Neural progenitor cell (in vitro differentiated cells): ENCODE measurements at places on chromosomes 2 and 18. TPM values are rescaled to one million over a fixed set of nuclear protein-coding genes. Genes with fewer than 3 reads are reported as not detected.

The ELOA2 gene
- not detected in 2 replicates for total RNA-seq

The DAW1 gene
- not detected in 2 replicates for total RNA-seq

The POMC gene
- not detected in 2 replicates for total RNA-seq

The TUBA4B gene
- not detected in 2 replicates for total RNA-seq

The PID1 gene
- 0.90 and 1.4 TPM in 2 replicates for total RNA-seq

The HSBP1L1 gene
- 1.7 TPM in 1 of 2 replicates, not detected in the other for total RNA-seq

The KCTD1 gene
- 14.7 and 17.1 TPM in 2 replicates for total RNA-seq
